ENCODE measurements at places on chromosomes 16 and 17.

GRCh38 chr16:87586201-87586782 is 16.0 kb upstream of the JPH3 start:
- no peak overlapping the region for H3K27ac ChIP-seq
- H3K27me3 ChIP-seq = peaks cover 3% of the 10 kb centered on the region
- no peak overlapping the region for H3K4me3 ChIP-seq
- peaks cover 27% of the 10 kb centered on the region for H3K4me1 ChIP-seq
- H3K36me3 ChIP-seq = no peaks in the 10 kb centered on the region

DNA sequence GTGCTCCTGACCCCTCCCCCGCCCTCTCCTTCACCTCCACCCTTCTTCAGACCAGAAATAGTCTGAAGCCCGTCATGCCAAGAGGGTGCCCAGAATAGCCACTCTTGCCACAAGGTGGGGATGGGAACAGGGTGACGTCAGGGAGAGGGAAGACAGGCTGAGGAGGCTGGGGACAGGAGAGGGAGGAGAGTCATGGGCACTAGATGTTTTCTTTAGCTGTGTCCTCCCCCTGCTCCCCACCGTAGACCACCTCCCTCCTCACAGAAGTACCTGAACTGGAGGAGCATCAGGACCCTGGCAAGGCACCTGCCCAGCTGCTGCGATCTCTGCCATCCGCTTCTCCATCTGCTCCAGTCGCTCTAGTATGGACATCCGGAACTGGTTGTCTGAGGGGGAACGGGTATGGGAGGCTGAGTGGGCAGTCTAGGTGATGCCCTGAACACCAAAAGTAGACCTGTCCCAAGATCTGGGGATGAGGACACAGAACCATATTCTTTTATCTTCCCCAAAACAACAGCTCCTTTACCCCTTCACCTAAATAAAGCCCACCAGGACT is 6.6 kb upstream of the SPAG7 start:
- peaks cover 3% of the 10 kb centered on the region for H3K4me1 ChIP-seq
- no peak for DNase-seq
- H3K27me3 ChIP-seq = no peaks in the 10 kb centered on the region
- no peak overlapping the region for H3K4me3 ChIP-seq
- peaks cover 58% of the 10 kb centered on the region for H3K36me3 ChIP-seq
- H3K27ac ChIP-seq = no peak overlapping the region

DNA sequence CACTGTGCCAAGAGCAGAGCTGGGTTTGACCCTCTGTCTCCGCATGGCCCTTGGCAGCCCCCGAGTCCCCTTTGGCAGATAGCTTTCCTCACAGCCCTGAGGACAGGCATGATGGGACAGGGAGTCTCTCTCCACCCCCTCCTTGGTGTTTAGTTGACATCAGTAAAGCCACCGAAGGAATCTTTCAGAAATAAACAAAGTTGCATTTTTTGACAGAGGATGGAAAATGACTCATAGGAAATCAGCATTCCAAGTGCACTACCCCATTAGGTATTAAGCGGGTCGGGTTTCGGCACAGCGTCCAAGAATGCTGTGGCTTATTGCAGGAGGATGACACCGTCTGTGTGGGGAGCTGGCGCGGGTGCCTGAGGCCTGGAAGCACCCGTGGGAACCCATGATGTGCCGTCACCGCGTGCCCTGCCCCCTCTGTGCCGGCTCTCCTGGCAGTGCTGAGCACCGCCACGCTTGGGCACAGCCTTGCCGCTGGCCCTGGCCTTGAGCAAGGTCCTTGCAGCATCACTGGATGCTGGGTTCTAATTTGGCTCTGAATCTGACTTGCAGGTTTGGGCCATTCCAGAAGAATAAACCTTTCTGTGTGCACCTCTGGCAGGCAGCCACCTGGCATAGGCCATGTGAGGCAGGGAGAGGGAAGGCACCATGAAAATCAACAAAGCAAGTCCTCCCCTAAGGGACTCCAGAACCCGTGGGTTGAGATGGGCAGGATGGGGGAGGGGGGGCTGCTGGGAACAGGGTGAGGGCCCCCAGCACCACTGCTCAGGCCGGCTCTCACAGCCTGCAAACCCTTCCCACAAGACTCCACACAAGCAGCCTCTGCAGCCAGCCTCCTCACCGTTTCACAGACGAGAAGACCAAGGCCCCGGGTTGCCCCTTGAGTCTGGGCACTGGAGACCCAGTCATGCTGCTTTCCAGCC is 50.5 kb upstream of the ZNF469 start:
- peak; percentile 89 for DNase-seq
- peak overlapping the region; percentile 97 for H3K27ac ChIP-seq
- H3K4me1 ChIP-seq = peaks cover 17% of the 10 kb centered on the region
- H3K27me3 ChIP-seq = no peaks in the 10 kb centered on the region
- no peaks in the 10 kb centered on the region for H3K36me3 ChIP-seq
- no peak overlapping the region for H3K4me3 ChIP-seq

- no peak overlapping the region for H3K27ac ChIP-seq
- peaks cover 7% of the 10 kb centered on the region for H3K36me3 ChIP-seq
- peaks cover 14% of the 10 kb centered on the region for H3K4me1 ChIP-seq
- H3K4me3 ChIP-seq = no peak overlapping the region
- no peak for DNase-seq
- no peaks in the 10 kb centered on the region for H3K27me3 ChIP-seq
These were observed 10.9 kb downstream of the HDAC5 start for GRCh38 chr17:44112284-44113280.

GRCh38 chr16:88895335-88895734 is 28.9 kb upstream of the PABPN1L start:
- H3K27ac ChIP-seq = no peak overlapping the region
- H3K36me3 ChIP-seq = no peaks in the 10 kb centered on the region
- no peaks in the 10 kb centered on the region for H3K27me3 ChIP-seq
- H3K4me3 ChIP-seq = no peak overlapping the region
- no peak for DNase-seq
